Stimulated activated CD4-positive, alpha-beta T cell treated with anti-CD3 and anti-CD28 coated beads, Interleukin-2, amount 100 ng/mL, for 24 hours (primary cell): ENCODE measurements at places on chromosomes 16 and 17.

GRCh38 chr16:88747588-88748301 lies 37.3 kb downstream of the PIEZO1 start:
- DNase-seq: peak; percentile 43

GRCh38 chr17:15220785-15221184 lies 44.3 kb downstream of the PMP22 start:
- DNase-seq: no peak

- DNase-seq: no peak
These were observed 42.1 kb downstream of the IKZF3 start for GRCh38 chr17:39822051-39822451.

DNA sequence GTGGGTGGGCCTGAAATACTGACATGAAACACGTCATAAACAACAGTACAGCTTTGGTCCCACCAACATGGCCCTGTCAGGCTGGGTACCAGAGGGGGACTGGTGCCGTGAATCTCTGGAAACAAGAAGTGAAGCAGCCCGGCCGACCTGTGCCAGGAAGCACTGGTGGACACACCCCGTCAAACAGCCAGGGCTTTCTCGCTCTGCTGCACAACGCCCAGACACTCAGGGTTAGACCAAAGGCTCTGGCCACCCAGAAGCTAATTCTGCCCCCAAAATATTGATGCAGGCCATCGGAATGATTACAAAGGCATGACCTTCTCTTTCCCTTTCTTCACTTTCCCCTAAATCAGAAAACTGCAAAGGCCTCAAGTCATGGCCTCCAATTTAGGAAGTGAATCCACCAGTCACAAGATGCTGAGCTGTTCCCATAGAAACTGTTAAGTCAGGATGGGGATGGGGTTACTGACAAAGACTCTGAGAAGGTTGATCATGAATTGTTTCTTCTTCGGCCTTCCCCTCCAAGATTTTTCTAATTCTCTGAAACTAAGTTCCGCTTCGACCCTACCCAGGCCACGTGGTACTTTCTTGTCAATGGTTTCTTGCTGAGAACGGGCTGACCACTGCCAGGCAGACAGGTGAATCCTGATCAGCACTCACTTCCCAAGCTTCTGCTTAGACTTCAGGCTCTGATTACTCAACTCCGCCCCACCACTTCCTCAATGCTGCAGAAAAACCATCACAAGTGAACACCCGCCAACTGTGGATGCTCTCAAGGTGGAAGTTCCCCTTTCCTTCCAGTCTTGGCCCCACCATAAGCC lies 6.7 kb downstream of the PITPNA start:
- DNase-seq: no peak

DNA sequence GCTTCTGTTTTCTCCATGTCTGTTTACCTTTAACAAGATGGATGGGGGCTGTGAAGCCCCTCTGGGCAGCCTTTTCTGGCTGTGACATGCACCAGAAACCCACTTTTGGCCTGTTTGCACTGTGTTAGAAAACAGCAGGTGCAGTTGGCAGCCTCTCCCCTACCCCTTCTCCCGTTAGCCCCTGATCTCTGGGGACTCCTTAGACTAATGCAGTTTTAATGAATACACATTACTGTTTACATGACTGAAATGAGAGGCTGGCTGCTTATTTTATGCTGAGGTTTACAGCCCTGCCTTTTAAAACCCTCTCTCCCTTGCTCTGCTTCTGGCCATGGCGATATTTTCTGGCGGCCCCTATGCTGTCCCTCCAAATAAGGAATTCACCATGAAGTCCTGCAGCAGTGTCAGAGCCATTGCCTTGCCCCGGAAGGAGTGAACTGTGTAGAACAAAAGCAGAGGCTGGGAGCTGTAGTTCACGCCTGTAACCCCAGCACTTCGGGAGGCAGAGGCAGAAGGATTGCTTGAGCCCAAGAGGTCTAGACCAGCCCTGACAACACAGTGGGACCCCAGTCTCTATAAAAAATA lies 79.3 kb downstream of the PRKCB start:
- DNase-seq: no peak
